ENCODE measurements at places on chromosomes 7 and 10.

GRCh38 chr10:49161411-49161997 lies 26.7 kb downstream of the TMEM273 start:
- DNase-seq: no peak

DNA sequence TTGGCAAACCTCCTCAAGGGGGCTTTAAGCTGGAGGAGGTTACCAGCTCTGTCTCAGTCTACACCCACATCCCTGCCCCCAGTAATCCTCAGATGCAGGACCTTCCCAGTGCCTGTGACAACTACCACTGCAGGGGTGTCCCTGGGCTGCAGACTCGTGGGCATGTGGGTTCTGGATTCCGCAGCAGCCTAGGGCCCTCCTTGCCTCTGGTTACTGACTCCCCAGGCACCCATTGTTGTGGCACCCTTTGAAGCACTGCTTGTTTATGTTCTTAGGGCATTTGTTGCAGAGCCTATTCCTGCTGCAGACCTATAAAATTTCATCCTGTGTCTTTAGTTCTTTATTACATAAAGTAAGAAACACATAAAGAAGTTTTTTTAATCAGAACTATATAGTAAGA lies 51.1 kb upstream of the GJD4 start:
- DNase-seq: no peak

DNA sequence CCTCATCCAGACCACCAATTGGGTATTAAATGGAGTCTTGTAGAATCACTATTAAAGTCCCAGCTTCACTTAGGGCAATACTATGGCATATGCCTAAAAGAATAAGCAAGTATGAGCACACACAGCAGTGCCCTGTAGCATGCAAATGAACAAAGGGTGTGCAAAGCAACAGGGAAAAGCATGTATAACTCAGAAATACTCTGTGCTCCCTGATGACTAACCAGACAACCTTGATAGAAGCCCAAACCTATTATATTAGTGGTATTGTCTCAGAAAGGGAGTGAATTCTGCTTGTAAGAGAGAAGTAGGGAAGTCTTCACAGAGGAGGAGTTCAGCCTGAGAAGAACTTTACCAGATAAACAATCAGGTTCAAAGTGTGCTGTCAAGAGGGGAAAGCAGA lies 131.2 kb downstream of the DGKI start:
- DNase-seq: no peak

DNA sequence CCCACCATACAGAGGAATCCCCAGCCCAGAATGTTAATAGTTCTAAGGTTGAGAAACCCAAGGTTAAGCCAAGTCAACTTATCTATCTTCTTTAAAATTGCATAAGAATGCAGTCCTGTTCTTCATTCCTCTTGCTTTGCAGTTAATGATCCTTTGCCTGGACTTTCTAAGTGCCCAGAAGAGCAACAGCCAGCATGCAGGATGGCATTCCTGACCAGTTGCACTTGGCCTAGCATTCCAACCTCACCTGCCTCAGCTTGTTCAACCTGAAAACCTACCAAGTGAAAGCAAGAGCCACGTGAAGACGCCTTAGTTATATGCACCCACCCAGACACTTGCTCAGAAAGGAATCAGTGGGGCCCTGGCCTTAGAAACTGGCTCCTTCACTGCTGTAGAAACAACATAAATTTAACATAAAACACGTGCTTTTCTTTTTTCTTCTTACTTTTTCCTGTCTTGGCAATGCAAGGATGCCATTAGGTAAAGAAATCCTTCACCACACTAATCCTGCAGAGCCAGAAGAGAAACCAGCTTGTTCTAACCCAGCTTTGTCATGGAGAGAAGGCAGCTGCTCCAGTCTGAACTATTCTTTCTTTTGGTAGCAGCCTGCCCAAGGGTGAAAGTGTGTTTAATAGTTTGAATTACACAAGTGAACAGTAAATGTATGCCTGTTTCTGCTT lies 25.0 kb downstream of the EGFR start:
- no peak for DNase-seq

- no peak for DNase-seq
Observed at GRCh38 chr7:9890092-9890491, 1083.6 kb upstream of the PHF14 start.

DNA sequence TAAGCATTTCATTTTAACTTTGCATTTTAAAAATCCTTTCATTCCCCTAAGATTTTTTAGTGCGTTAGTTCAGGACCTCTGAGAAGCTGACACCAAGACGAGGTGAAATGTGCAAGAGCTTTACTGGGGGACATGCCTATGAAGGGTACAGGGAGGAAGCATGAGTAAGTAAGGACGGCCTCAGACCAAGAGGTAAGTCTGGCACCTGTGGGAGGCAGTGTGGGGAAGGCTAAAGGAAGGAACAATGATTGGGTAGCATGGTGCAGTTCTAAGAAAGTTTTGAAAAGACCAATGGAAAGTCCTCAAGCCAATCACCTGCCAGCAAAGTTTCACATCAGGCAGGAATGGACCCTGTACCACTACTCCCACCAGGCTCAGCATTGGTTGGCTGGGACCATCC lies 369.2 kb downstream of the GFRA1 start:
- no peak for DNase-seq

GRCh38 chr10:112983444-112984056 lies 33.5 kb downstream of the TCF7L2 start:
- DNase-seq: no peak

DNA sequence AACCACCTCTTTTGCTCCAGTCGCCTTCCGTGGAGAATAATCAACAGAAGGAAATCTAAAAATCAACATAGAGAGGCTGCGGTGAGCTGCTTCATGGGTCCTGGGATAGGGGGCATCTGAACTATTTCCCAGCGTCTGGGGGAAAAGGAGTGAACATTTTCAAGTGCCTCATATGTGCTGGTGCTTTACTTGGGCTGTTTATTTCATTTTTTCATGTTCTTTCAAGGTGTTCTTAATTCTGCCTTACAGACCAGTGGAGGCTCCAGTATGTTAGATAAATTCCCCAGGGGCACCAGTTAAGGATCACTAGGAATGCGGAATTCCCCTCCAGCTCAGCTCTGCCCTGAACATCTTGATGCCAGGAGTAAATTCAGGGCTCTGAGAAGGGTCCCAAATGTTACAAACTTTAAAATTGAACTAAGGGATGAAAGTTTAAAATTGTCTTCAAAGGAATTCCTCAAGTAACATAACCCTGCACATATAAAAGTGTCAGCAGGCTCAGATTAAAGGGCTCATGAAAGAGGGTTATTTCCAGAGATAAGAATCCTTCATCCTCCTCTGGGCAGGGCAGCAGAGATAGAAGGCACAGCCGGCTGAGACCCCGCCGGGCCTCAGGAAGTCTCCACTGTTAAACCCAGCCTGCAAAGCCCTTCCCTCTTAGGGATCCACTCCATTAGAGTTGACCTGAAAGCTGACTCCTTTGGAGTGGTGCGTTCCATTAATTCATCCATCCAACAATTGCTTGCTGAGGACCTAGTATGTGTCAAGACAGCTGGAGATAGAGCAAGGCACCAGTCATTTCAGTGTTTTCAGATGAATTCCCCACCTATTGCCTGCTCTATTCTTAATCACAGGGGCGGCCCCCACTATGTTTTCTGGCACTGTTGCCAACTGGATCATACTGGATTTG lies 345.8 kb downstream of the KCNMA1 start:
- DNase-seq: no peak

GRCh38 chr7:41847151-41847550 lies 144.3 kb upstream of the INHBA start:
- DNase-seq: no peak

- DNase-seq: no peak
Observed at GRCh38 chr10:78004215-78005026, 24.9 kb downstream of the POLR3A start.

- DNase-seq: no peak
Observed at GRCh38 chr10:124678557-124679240, 65.5 kb downstream of the FAM53B start.

DNA sequence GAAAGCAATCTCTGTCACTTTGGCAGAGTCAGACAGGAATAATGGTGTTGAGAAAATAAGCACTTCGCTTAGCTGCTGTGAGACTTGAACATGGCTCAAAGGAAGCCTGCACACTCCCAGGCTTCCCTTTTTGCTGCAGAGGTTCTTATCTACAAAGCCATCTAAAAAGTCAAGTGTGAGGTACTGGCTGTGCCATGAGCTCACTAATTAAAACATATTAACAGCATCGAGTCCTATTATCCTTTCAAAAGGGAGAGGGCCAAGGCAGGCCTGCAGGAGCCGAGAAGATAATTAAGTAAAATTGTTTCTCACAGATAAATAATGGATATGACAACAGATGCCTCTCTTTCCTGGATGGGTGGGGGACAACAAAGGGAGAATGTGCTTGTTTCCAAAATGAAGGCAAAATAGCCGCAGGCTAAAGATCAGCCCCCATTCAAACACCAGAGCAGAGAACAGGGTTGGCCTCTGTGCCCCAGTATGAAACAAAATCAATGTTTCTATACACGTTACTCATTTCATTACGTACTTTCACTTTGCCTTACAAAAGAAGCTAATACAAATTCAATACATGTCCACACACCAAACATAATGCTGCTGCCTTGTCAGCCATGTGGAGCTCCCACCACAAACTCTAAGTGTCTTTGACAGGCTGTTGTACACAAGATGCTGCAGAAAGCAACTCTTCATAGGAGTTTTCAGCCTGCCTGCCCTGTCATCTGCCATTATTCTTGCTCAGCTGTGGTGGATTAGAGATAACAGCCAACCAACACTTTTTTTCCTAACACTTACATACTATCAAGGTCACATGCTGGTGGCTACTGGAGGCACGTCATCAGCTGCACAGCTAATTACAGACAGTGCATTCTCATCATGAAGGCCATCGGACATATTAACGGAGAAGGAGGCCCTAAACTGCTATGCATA lies 55.3 kb downstream of the ELAPOR2 start:
- no peak for DNase-seq

- no peak for DNase-seq
Observed at GRCh38 chr7:43647339-43647672, 64.4 kb downstream of the STK17A start.

GRCh38 chr7:142873281-142873784 lies 12.2 kb downstream of the TRPV6 start:
- peak; percentile 50 for DNase-seq

- DNase-seq: no peak
Observed at GRCh38 chr10:17423632-17424186, 30.7 kb downstream of the ST8SIA6 start.

- DNase-seq: peak; percentile 47
Observed at GRCh38 chr10:72276421-72277339, 3.0 kb downstream of the DDIT4 start.

- no peak for DNase-seq
Observed at GRCh38 chr7:47846138-47846836, 102.0 kb downstream of the PKD1L1 start.

DNA sequence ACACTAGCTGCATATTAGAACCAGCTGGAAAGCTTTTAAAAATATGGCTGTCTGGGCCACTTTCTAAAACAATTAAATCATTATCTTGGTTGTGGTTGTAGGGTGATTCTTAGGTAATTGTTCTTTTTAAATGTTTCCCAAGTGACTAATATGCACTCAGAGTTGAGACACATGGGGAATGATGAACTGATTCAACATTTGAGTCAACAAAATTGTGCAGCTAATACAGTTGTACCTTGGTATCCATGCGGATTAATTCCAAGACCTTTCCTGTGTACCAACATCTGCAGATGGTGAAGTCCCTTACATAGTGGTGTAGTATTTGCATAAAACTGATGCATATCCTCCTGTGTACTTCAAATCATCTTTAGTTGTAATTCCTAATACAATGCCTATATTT lies 242.2 kb downstream of the ATRNL1 start:
- no peak for DNase-seq

GRCh38 chr7:55006499-55006898 lies 12.3 kb upstream of the EGFR start:
- DNase-seq: no peak

DNA sequence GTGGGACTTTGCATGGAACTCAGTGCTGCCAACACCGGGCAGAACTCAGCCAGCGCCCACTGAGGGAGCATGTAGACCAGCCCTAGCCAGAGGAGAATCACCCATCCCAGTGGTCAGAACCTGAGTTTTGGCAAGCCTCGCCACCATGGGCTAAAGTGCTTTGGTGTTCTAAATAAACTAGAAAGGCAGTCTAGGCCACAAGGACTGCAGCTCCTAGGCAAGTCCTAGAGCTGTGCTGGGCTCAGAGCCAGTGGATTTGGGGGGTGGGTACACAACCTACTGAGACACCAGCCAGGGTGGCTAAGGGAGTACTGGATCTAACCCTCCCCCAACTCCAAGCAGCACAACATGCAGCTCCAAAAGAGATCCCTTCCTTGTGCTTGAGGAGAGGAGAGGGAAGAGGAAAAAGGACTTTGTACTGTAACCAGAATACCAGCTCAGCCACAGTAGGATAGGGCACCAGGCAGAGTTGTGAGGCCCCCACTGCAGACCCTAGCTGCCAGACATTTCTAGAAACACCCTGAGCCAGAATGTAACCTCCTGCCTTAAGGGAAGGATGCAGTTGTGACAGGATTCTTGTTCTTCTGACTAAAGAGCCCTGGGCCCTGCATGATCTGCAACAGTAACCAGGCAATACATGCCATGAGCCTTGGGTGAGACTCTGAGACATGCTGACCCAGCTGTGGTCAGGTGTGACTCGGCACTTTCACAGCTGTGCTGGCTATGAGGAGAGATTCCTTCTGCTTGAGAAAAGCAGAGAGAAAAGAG lies 24.4 kb downstream of the GSDME start:
- DNase-seq: no peak

DNA sequence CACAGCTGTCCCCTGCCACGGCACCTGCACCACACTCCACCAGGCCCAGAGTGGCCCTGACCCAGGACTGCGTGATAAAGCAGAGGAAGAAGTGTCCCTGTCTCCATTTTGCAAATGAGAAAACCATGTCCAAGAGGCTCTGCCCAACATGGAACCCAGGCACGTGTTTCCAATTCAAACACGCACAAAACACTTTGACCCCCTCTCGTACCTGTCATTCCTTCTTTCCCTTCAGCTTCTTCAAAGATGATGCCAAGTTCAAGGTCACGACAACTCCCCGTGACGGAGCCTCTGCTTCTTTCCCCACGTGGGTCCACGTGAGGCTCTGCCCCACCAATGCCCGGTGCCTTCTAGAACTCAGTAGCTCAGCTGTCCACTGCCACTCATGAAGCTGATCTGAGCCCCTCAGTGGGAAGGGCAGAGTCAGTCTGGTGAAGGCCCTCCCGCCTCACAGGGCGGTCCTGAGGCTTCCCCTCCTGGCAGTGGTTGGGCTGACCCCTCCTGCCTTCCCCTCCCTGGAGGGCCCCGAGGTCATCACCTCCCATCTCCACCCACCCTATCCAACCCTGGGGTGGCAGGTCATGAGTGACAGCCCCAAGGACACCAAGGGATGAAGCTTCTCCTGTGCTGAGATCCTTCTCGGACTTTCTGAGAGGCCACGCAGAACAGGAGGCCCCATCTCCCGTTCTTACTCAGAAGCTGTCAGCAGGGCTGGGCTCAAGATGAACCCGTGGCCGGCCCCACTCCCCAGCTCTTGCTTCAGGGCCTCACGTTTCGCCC lies 19.0 kb downstream of the CALML5 start:
- DNase-seq: no peak

DNA sequence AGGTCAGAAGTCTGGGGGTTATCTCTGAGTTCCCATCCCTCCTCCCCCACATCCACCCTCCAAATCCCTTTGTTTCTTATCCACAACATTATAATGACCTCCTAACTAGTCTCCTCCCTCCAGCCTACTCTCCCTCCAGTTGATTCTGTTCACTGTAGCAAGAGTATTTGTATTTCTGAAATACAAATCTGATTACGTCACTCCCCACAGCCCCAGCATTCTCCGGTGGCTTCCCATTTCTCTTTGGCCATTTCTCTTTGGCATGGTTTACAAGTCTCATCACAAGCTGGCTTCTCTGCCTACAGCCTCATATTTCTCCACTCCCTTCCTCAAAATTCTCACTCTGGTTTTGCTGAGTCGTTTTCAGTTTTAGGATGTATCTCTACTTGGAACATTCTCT lies 24.6 kb upstream of the MRPS33 start:
- no peak for DNase-seq

GRCh38 chr10:10788761-10789160 lies 228.9 kb upstream of the CELF2 start:
- DNase-seq: no peak
